ENCODE measurements at places on chromosomes 7 and 10.

- peak; percentile 82 for DNase-seq
Measured at GRCh38 chr7:43501870-43502269, 81.0 kb upstream of the STK17A start.

DNA sequence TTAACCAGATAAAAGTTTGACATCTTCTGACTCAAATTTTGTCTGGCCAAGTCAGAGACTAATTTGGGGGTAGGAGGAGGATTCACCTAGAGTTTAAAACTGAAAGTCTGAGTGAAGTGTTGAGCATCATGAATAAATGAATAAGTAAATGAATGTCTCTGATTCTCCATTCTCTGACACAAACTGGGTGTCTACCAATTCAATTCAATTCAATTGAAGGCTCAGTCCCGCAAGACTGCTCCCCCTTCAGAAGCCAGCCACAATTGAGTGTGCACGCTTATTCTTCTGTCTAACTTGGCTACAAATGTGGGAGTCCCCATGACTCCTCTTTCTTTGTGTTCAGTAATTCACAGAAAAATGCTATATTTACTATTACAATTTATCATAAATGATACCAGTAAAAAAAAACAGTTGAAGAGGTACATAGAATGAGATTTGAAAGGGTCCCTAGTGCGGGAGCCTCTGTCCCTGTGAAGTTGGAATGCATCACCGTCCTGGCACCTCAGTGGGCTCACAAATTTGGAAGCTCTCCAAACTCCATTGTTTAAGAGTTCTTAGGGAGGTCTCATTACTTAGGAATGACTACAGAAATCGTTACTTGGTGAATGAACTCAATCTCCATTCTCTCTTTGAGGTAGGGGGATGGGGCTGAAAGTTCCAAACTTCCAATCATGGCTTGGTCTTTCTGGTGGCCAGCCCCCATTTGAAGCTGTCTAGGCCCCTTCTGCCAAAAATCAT is 243.7 kb upstream of the PHYHIPL start:
- peak; percentile 58 for DNase-seq

DNA sequence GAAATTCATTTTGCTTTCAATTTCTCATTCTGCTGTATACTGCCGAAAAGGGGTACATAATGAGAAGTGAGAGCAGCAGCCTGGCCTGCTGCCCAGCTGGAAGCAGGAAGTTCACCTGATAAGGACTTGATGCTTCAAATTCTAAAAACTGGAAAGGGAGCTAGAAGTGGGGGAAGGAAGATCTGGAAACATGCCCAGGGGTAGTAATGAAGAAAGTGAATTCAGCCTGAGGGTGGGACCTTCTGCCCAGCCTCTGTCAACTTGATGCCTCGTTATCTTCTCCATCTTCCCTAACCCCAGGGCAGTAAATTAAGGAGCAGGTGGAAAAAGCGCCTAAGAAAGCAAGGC is 69.4 kb downstream of the ARMH3 start:
- no peak for DNase-seq

GRCh38 chr7:155357573-155358041 is 59.9 kb downstream of the INSIG1 start:
- no peak for DNase-seq

GRCh38 chr10:132602614-132603013 is 65.0 kb downstream of the INPP5A start:
- DNase-seq: no peak

- DNase-seq: no peak
Measured at GRCh38 chr10:71923138-71923692, 41.0 kb upstream of the CHST3 start.

DNA sequence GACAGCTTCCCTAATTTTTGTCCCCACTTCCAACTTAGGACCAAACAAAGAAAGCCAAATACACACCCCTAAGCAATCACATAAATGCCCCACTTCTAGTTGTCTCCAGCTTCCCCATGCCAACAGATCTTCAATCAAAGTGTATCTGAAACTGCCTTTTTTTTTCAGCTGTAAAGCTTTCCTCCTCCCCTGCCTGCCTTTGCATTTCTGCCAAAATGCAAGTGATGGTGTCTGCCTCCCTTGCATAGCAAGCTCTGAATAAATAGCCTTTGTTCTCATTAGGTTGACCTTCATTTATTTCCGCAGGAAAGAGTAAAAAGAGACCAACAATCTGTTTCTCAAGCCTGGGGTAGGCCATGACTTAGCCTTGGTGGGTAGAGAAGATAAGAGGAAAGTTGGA is 459.4 kb downstream of the GPAM start:
- no peak for DNase-seq

GRCh38 chr7:140671966-140672365 is 779 bp upstream of the ADCK2 start:
- DNase-seq: no peak

- no peak for DNase-seq
Measured at GRCh38 chr10:89367529-89367928, 10.3 kb upstream of the IFIT1B start.

- DNase-seq: peak; percentile 45
Measured at GRCh38 chr7:3309140-3309539, 8.1 kb downstream of the SDK1 start.

DNA sequence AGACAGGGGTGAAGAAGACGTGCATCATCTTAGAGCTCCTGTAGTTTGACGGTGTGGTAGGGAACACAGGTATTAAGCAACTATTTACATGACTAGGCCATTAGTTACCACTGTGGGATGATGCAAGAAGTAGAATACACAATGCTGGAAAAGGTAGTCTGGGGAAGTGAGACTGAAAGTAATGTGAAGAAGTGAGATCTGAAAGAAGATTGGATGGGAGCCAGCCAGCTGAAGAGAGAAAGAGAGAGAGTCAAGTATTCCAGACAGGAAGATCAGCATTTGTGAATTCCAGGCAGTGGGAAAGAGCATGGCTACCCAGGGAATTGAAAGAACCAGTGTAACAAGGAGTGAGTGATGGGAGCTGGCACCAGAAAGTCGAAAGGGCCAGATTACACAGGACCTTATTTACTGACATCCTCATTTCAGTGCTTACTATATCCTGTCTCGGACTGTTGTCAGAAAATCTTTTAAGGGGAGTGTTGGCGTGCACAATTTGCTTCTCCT is 4.0 kb upstream of the CFAP58 start:
- peak; percentile 42 for DNase-seq

- DNase-seq: peak; percentile 88
Measured at GRCh38 chr10:13717936-13718772, 131.4 kb downstream of the PRPF18 start.

DNA sequence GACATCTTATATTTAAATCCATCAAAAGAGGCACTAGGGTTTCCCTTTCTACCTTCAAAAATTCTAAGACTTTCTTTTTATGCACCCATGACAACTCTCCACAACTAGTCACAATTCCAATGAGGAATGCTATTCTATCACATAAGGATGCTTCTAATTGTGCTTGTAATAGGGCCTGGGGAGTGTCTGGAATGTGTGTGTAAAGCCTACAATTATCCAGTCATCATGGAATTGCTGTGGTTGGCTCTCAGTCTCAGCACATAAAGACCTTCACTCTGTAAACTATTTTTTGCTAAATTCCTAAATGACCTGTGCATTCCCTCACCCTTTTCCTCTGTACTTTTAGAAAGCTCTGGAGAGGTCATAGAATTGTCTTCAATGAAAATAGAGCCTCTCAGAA is 86.7 kb downstream of the EPDR1 start:
- peak; percentile 19 for DNase-seq

DNA sequence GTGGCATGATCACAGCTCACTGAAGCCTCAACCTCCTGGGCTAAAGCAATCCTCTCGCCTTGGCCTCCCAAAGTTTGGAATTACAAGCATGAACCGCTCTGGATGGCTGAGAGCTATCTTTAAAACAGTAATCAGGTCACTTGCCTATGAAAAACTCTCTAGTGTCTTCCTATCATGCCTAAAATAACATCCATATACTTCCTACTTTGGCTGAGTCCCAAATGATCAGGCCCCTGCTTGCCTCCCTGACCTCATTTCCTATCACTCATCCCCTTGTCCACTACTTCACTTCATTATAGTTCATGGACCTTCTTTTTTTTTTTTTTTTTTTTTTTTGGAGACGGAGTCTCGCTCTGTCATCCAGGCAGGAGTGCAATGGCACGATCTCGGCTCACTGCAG is 28.0 kb downstream of the SEPTIN7 start:
- DNase-seq: peak; percentile 30

- no peak for DNase-seq
Measured at GRCh38 chr7:128067983-128068382, 36.7 kb upstream of the LRRC4 start.

GRCh38 chr7:30707391-30708357 is 25.4 kb upstream of the CRHR2 start:
- DNase-seq: no peak

Data from fibroblast of skin of back (primary cell).